HAP-1 (cell line): ENCODE measurements at places on chromosomes 6 and 20.
A peak's percentile ranks its signal among the peaks of the same experiment; 100 is the strongest.

DNA sequence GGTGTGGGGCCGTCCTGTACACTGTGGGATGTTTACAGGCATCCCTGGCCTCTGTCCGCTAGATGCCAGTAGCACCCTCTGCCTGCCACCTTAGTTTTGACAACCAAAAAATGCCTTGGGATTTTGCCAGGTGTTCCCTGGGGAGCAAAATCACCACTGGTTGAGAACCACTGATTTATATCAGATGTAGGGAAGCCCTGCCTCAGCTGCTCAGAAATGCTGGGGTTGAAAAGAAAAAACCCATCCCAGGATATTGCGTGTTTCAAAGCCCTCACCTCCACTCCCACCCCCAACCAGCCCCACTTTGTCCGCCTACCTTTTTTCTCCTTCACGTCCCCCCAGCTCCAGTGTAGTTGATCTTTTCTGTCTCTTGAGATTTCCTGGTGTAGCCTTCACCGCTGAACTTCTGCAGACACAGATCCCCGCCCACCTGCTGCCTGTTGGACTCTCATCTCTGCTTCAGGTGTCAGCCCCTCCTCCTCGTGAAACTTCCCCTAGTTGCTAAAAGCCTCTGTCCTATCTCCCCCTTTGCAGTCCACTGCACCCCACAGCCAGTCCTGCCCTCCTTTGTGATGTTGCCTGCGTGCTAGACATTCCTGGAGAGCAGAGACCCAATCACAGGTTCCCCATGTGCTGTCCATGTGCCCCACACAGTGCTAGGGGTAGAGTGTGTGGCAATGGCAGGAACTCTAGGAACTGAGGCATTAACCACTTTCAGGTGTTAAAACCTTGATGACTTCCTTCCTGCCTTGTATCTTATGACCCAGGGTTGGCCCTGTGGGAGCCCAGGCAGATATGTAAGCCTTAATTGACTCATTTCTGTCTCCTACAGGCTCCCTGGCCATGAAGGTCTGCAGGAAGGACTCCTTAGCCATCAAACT is 98.9 kb downstream of the TBC1D7 start:
- DNase-seq: no peak

- DNase-seq: no peak
These were observed 102.6 kb downstream of the C6orf118 start for GRCh38 chr6:165206798-165207197.

- peak; percentile 34 for DNase-seq
These were observed 2.6 kb upstream of the GPSM3 start for GRCh38 chr6:32194825-32195651.

DNA sequence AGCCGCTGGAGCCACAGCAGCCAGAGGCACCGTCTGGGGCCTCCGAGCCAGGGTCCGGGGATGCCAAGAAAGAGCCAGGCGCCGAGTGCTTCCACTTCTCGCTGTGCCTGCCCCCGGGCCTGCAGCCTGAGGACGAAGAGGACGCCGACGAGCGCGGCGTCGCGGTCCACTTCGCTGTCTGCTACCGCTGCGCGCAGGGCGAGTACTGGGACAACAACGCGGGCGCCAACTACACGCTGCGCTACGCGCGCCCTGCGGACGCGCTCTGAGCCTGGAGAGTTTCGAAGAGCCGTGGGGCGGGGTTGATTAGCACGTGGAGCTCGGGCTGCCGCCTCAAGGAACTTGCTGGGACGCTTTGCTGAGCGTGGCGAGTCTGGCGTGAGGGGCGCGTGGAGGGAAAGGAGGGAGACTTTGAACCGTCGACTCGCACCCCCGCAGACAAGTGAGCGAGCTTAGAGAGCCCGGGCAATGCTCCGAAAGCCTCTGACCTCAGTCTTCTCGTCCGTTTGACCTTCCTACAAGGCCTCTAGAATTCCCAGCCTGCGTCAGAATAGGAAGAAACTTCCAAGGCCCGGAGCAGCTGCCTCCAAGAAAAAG is 1.3 kb downstream of the PPP1R3G start:
- DNase-seq: no peak

GRCh38 chr6:44211284-44211683 is 5.4 kb upstream of the MYMX start:
- no peak for DNase-seq

DNA sequence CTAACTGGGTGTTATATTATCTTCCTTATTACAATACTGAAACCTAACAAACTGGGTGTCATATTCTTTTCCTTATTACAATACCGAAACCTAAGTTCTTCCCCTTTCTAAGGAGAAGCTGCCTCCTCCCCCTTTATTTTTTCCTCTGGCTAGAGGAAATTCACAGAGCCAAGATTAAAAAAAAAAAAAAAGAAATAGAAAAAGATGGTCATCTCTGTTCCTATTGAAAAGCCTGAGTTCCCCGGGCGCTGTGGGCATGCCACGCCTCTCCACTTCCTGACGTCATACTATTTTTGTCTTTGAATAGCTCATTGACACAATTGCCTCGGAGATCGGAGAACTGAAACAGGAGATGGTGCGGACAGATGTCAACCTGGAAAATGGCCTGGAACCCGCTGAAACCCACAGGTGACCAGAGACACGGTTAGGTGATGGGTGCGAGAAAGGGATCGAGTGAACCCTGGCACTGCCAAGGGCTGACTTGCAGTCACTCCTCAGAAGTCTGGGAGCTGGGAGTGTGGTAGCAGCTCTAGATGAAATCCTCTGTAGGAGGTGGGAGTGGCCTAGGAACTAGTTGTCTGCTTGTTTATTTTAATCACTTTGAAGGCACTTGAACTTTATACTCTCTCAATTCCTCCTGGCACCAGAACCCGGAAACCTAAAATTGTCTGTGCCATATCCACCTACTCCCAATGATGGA is 82.2 kb upstream of the NAA20 start:
- peak; percentile 34 for DNase-seq

DNA sequence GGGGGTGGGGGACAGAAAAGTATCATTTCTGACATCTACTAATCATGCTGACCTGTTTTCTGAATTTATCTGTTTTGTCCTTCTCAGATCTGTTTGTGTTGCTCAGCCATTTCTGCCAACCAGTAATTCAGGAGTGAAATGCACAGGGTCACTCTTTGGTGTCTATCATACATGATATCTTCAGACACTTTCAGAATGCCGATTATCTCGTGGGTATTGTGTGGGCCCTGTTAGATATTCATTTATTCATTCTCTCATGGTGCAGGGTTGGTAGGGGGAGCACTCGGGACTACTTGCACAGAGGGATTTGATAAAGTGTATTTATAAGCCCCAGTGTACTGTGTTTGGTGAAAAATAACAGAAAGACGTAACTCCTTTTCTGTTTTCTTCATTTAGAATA is 101.2 kb upstream of the CITED2 start:
- DNase-seq: no peak

- no peak for DNase-seq
These were observed 94.9 kb upstream of the C6orf118 start for GRCh38 chr6:165404296-165404695.

DNA sequence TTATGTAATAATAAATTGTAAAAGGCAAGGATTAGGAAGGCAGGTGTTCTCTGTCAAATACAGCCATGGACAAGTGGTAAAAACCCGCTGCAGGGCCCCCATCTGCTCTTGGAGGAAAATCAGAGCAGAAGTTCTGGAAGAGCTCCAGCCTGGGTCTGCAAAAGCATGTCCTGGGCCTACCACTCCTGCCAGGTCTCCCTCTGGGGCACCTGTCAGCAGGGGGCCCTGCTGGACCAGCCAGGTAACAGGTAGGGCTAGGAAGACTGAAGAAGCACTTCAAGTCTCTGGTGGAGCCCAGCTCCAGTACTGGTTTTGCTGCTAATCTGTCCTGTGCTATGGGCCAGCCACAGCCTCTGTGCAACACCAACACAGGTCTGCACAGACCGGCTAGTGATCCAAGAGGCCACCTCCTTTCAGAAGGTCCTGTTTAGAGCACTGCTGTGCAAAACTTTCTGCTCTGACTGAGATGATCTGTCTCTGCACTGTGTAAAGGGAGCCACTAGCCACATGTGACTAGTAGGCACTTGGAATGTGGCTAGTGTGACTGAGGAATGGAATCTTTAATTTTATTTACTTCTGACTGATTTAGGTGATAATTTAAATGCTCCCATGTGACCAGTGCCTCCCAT is 30.2 kb downstream of the RRBP1 start:
- no peak for DNase-seq
